Hindlimb muscle (tissue), 1 donor: ENCODE measurements at places on chromosomes 3 and 15. TPM values are rescaled to one million over a fixed set of nuclear protein-coding genes. Genes with fewer than 3 reads are reported as not detected.

GRCh38 chr3:127697551-127698240, 24.9 kb downstream of the ABTB1 start:
- DNase-seq, result peak; percentile 92

DNA sequence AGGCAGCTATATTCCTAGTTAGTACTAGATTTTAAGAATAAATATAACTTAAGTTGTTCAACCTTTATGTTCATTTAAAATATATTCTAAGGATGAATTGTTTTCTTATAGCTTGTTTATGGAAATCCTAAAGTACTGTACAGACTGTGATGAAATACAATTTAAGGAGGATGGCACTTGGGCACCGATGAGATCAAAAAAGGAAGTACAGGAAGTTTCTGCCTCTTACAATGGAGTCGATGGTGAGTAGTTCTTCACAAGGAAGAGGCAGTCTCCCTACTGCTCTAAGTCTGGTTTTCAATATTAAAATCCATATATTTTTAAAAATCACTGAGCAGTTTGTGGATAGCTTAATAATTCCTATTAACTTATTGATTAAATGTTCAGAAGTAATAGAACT, 29.6 kb downstream of the CALML4 start:
- DNase-seq, result no peak

- DNase-seq, result no peak
Measured at GRCh38 chr3:49646236-49646635, 27.9 kb upstream of the APEH start.

GRCh38 chr3:120416868-120417267, 33.9 kb downstream of the FSTL1 start:
- DNase-seq, result no peak

CCR3 gene
- polyA plus RNA-seq, result not detected

PROK2 gene
- polyA plus RNA-seq, result 0.30 TPM
